ENCODE measurements at places on chromosomes 1 and 21. TPM values are rescaled to one million over a fixed set of nuclear protein-coding genes. Genes with fewer than 3 reads are reported as not detected.

GRCh38 chr1:219298571-219299148, 125.0 kb downstream of the LYPLAL1 start:
- DNase-seq: no peak

- no peak for DNase-seq
Measured at GRCh38 chr1:25246600-25247023, 642 bp downstream of the RSRP1 start.

GRCh38 chr1:67005068-67005467, 48.9 kb downstream of the SLC35D1 start:
- no peak for DNase-seq

GRCh38 chr1:211935448-211935970, 99.8 kb downstream of the INTS7 start:
- no peak for DNase-seq

- no peak for DNase-seq
Measured at GRCh38 chr1:245582026-245582425, 427.2 kb downstream of the KIF26B start.

PRRX1 gene
- total RNA-seq: 1.3 TPM

PRCC gene
- 14.8 TPM for total RNA-seq

- DNase-seq: no peak
Measured at GRCh38 chr1:193181985-193182384, 4.4 kb downstream of the B3GALT2 start.

DNA sequence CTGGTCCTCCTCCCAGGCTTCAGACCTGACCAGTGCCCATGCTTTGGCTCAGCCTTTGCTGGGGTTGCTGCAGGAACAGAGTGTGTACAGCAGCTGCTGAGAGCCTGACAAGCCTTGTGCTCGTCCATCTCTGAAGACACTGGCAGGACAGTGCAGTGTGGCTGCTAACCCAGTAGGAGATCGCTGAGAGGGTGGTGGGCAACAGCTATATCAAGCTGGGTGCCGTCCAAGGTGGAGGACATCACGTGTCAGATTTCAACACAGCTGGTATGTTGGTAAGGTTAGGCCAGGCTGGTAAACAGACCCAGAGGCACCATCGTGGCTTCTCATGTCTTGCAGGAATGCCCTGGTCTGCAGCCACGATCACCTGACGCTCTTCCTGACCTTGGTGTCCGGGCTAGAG, 17.9 kb upstream of the SLC25A34 start:
- DNase-seq: no peak

CPT2 gene
- 10.9 TPM for total RNA-seq

FAM177B gene
- total RNA-seq: not detected

ZNF695 gene
- total RNA-seq: 2.9 TPM

DNA sequence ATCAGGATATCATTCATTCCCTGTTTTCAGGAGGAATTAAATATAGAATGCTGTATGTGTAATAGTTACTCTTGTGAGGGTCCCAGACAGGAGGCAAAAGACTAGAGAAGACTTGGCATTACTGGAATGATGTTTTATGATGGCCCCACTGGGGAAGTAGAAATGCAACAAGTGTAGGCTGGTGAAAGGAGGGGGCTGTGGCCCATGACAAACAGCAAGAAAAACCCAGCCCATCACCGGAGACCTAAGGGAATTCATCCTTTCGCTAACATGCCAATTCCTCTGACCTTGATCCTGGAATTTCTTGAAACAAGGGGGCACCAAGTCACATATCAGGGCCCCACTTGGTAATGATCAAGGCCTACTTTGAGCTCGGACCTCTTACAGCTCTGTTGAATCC, 5.5 kb upstream of the IFNGR2 start:
- DNase-seq: no peak

DNA sequence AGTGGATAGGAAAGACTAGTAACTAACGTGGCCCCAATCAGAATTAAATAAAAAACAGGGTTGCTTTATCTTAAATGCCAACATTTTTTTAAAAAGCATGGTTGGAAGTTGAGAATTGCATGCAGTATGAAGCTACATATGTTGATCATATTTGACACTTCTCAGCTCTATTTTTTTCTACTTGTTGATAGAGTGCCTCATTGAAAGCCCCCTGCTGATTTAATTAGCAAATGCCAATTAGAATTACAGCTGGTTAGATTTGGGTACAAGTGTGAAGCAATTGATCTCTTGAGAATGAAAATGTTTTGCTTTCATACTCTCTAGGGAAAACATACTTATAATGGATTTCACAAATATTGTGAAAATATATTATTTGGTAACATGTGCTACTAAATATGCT, 40.5 kb downstream of the CHD1L start:
- DNase-seq: no peak

DNA sequence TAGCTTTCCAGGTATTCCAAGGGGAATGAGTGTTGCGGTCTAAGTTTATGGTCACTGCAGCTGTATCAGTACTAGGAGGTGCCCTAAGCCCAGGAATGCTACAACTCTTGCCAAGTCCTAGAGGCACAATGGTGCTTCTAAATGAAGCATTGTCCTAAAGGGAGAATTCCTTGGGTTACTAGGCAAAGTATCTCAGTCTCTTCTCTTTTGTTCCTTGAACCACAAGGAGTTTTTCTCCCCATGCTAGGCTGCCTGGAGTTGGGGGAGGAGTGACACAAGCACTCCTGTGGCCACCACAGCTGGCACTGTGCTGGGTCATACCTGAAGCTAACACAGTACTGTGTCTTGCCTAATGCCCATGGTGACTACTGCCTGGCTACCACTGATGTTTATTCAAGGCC, 50.7 kb downstream of the KMO start:
- DNase-seq: no peak

FCRLA gene
- not detected for total RNA-seq

GRCh38 chr1:245791410-245792312, 636.9 kb downstream of the KIF26B start:
- DNase-seq: no peak

DNA sequence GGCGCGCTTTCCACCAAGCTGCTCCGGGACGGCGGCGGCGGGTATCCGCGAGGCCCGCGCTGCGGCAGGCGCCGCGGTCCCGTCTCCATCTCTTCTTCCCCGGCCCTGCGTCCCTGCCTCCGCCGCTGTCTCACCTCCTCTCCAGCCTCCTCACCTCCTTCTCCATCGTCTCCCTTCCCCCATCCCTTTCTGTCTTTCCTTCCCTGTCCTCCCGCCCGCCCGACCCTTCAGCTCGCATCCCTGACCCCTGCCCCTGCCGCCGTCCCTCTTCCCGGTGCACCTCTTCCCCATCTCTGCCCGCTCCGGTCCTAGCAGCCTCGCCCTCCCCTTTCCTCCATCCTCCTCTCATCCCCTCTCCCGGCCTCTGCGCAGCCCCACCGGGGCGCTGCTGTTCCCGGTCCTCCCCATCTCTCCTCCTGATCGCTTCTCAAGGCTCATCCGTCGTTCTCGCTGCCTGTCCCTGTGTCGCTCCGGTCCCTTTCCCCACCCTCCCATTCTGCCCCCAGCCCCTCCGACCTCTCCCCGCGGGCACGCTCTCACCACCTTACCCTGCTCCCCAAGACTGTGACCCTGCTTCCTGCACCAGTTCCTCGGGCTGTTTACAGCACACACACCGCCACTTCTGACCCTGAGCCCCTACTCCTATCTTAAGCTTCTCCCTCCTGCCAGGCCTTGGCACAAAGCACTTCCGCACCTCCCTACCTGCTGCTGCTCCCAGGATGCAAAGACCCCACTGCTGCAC, 760 bp upstream of the NPHP4 start:
- no peak for DNase-seq

DNA sequence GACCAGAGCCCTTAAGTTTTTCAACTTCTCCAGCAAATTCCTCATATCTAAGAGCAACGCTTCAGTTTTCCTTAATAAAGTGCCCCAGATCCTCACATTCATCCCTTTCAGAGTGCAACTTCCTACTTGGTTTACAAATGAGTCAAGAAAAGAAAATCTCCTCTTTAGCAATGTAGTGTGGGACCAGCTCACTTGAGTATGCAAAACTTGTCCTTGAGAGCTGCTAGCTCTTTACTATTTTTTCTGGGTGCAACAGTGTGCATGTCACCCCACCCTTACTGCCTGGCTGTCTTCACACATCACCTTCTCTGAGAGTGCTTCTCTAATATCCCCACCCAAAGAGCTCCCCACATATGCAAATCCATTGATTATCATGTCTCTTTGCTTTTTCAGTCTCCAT, 203.1 kb upstream of the CAMK1G start:
- no peak for DNase-seq

DNA sequence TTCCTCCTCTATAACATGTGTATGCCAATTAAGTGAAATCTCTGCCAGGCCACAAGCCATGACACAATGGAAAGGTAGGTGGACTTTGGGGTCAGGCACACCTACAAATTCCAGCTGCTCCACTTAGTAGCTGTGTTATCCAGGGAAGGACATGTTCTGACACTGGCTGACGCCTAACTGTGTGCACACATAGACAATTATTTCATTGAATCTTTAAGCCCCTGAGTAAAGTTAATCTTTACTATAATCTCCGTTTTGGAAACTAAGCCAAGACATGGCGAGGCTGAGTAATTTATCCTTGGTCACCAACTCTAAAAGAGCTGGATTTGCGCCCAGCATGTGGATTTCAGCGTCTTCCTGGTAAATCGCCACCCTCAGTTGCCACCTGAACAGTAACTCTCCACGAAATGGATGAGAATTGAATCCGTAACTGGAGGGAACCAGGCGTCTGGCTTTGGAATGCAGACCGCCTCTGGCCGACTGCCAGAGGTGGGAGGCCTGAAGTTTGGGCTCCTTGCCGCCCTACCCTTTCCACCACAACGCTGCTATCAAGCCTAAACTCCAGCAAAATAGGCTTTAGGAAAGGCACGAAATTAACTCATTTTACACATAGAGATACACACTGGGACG, 888 bp upstream of the SNRPE start:
- DNase-seq: no peak

CELA3B gene
- total RNA-seq: 0.26 TPM

DNA sequence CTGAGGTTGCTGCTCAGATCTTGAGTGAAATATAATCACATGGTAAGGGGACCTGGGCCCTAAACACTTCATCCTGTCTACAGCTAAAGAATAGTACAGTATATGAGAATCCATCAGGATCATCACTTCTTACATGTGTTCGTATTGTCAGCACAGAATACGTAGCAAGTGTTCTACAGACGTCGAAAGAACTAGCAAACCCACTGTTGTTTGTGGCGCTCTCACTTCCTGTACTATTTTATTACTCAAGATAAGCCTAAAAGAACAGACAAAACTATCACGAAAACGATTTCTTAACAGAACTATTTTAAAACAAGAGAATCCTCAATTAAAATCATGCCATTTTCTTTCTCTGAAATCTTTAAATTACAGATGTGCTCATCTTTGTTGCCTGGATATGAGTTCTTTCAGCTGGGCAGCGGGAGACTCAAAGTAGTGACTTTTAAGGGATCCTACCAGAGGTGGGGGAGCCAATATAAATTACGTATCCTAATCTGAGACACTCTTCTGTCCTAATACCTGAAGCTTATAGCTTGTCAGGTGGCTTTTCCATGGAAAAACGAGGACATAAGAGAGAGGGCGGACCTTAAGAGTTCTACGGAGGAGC, 724 bp downstream of the ST7L start:
- DNase-seq: no peak

- no peak for DNase-seq
Measured at GRCh38 chr1:211033921-211034525, 99.9 kb downstream of the KCNH1 start.

DNA sequence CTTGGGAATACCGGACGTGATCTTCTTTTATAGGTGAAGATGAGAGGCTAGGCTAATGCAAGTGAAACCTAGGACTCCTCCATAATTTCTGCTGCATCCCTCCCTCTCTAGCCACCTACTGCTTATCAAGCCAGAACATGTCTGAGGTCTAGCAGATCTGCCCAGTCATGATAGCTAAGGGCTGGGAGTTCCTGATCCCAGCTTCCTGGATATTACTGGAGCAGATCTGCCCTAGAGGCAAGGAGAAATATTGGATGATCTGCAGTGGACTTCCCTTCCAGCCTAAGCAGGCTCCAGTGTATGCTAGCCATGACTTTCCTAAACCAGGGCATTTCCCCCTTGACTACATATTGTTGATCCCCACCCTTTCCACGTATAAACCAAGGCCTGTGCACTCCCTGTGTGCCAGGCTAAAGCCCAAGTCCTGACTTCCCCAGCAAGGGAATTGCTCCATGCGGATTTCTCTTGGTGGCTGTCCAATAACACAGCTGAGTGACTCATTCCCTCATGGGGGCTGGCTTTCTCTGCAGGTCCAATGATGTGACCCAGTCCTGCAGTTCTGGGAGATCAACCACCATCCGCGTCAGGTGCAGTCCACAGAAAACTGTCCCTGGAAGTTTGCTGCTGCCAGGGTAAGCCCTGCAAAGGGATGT, 15.5 kb upstream of the SARS1 start:
- no peak for DNase-seq

- no peak for DNase-seq
Measured at GRCh38 chr1:160823296-160823695, 27.3 kb downstream of the LY9 start.

GRCh38 chr1:11188381-11188780, 774 bp upstream of the ANGPTL7 start:
- DNase-seq: no peak

GBP1 gene
- 35.6 TPM for total RNA-seq

DNA sequence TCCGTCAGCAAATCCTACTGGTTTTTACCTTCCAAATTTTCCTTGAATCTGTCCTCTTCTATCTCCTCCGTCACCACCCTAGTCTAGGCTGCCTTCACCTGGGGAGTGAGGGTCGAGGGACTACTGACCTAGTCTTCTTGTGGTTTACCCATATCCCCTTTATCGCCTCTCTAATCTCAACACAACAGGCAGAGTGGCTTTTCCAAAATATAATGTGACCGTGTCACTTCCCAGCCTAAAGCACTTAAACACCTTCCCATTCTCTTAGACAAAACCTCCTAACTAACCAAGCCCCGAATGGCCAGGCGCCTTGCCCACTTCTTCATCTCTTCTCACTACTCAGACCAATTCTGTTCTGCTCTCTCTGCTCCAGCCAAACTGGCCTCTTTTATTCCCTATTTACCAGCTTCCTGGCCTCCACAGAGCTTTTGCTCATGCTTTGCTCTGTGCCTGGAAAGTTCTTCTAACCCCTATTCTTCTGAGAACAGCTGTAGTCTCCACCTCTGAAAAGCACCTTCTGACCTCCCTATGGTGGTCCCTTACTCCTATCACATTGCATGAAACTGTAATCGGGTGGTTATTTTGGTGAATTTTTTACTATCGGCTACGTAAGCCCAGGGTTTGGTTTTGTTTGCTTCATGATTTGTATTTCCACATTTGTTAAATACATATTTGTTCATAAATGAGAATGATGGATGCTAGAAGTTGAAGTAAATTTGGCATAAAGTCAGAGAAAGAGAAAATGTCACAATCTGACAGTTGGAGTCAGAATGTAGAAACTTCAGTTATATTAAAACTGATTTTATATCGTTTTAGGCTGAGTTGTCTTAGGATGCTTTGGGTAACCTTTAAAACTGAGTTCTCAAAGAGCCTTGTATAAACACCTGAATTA, 1.2 kb upstream of the NBPF1 start:
- no peak for DNase-seq

Data from pulmonary artery endothelial cell (primary cell).